Left lobe of liver (tissue), 2 donors: ENCODE measurements at places on chromosomes 6 and 20. TPM values are rescaled to one million over a fixed set of nuclear protein-coding genes. Genes with fewer than 3 reads are reported as not detected.

GNMT gene
- total RNA-seq = 467 TPM

DNA sequence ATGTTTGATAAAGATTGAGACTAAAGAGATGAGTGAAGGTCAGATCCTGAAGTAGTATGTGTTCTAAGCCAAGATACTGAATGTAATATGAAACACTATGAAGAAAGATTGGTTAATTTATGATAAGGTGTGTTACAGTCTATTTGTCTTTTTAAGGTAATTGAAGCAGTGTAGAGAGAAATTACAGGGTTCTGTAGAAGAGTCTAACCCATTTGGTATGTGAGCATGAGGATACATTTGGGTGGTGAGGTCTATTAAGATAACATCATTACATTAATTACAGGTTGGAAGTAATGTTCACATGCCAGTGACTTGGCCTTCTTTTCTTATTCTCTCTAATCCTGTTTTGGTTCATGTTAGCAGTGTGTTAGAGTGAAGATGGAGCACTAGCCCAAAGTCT is 61.4 kb downstream of the AFDN start:
- DNase-seq = no peak

GRCh38 chr6:41568585-41569384 is 22.6 kb downstream of the FOXP4 start:
- DNase-seq = peak; percentile 86

GRCh38 chr6:95017922-95018321 is 559.4 kb upstream of the MANEA start:
- DNase-seq = no peak

GRCh38 chr6:22848121-22848520 is 278.8 kb downstream of the HDGFL1 start:
- DNase-seq = no peak

- DNase-seq = no peak
Observed at GRCh38 chr6:29525311-29525639, 34.3 kb downstream of the UBD start.

DNA sequence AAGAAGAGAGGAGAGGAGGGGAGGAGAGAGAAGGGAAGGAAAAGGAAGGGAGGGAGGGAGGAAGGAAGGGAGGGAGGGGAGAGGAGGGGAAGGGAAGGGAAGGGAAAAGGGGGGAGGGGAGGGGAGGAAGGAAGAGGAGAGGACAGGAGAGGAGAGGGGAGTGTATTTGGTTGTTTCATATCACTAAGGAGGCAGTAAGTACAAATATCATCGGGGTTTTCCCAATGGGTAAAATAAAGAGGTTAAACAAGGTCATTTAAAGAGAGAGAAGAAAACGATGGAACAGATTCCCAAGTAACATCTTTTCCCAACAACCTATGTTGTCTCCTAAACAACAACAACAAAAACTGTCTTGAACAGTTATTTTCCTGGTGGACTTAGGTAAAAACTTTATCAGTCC is 43.6 kb downstream of the MBOAT1 start:
- no peak for DNase-seq

LSM14B gene
- total RNA-seq = 19.6 TPM

DNA sequence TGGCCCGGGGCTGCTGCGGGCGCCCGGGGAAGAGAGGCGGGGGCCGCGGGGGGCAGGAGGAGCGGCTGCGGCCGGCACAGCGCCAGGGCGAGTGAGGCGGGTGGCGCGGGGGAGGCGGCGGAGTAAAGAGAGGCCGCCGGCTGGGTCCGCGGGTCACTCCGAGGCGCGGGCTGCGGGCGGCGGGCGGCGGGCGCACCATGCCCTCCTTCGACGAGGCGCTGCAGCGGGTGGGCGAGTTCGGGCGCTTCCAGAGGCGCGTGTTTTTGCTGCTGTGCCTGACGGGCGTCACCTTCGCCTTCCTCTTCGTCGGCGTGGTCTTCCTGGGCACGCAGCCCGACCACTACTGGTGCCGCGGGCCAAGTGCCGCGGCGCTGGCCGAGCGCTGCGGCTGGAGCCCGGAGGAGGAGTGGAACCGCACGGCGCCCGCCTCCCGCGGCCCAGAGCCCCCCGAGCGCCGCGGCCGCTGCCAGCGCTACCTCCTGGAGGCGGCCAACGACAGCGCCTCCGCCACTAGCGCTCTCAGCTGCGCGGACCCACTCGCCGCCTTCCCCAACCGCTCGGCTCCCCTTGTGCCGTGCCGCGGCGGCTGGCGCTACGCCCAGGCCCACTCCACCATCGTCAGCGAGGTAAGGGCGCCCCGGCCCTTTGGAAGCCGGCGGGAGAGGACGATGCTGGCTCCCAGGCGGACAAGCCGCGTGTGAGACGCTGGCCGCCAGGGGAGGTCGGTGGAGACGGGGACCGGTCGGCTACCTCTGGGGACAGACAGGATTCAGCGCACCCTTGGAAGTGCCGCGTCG is at the start of gene SLC22A3:
Gene SLC22A3, plus strand, starts transcription at position 156 of the 797 bp plus-strand sequence. Its CDS starts 42 bp downstream, at position 198.
- peak; percentile 80 for DNase-seq

- no peak for DNase-seq
Observed at GRCh38 chr6:1802491-1803395, 193.0 kb downstream of the FOXC1 start.

GRCh38 chr6:35034411-35035191 is 106.5 kb downstream of the TCP11 start:
- no peak for DNase-seq

SMIM13 gene
- 5.9 TPM for total RNA-seq

ANGPT4 gene
- 0.05 TPM for total RNA-seq

GRCh38 chr6:73675466-73676098 is 20.4 kb upstream of the CD109 start:
- DNase-seq = peak; percentile 68

DNA sequence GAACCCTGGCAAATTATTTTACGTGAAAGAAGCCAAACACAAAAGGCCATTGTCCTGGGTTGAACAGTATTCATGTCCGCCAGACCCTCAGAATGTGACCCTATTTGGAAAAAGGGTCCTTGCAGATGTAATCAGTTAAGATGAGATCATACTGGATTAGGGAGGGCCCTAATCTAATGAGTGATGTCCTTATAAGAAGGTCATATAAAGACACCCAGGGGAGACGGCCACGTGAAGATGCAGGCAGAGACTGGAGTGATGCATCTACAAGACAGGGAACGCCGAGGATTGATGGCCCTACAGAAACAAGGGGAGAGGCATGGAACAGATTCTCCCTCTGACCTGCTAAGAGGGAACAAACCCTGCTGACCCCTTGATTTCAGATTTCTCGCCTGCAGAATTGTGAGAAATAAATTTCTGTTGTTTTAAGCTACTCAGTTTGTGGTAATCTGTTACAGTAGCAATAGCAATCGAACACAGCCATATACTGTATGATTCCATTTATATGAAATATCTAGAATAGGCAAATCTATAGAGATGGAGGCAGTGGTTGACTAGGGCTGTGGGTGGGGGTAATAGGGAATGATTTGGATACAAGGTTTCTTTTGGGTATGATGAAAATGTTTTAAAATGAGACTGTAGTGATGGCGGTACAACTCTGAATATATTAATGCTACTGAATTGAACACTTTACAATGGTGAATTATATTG is 132.9 kb upstream of the NUP153 start:
- no peak for DNase-seq

GRCh38 chr6:127484212-127484863 is 25.1 kb upstream of the KIAA0408 start:
- no peak for DNase-seq

DNA sequence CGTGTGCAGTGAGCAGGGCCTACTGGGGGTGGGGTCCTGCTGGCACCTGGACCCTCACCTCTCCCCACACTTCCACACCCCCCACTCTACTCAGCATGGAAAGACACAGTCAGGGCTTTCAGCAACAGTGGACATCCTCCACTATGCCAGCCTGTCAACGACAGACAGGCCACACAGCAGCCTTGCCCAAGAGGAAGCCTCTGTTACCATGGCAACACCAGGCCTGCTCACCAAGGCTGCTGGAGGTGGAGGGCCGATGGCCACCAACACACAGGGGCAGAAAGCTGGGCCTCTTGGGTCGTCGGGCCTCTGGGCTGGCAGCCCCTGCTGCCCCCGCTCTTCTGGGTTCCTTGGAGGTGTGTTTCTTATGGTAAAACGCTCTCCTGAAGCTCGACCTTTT is 13.6 kb downstream of the BNIP5 start:
- no peak for DNase-seq

PRICKLE4 gene
- 7.3 TPM for total RNA-seq

GRCh38 chr6:148347441-148348054 is 4.9 kb downstream of the SASH1 start:
- no peak for DNase-seq

DNA sequence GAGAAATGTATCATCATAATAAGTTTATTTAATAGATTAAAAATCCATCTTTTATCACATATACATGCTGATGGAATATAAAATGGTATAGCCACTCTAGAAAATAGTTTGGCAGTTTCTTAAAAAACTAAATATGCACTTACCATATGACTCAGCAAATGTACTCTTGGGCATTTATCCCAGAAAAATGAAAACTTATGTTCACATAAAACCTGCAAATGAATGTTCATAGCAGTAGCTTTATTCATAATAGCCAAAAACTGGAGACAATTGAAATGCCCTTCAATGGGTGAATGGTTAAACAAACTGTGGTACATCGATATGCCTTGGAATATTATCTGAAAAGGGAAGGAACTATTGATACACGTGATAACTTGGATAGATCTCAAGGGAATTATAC is 6.4 kb upstream of the NCOA7 start:
- no peak for DNase-seq

GRCh38 chr6:56188429-56188828 is 59.0 kb downstream of the COL21A1 start:
- DNase-seq = no peak

- DNase-seq = no peak
Observed at GRCh38 chr6:137156650-137157049, 16.8 kb downstream of the IL22RA2 start.

L3MBTL1 gene
- 3.6 TPM for total RNA-seq

- no peak for DNase-seq
Observed at GRCh38 chr6:18062733-18063132, 59.7 kb downstream of the NHLRC1 start.

GRCh38 chr6:13765570-13765969 is 48.8 kb downstream of the MCUR1 start:
- no peak for DNase-seq

DNA sequence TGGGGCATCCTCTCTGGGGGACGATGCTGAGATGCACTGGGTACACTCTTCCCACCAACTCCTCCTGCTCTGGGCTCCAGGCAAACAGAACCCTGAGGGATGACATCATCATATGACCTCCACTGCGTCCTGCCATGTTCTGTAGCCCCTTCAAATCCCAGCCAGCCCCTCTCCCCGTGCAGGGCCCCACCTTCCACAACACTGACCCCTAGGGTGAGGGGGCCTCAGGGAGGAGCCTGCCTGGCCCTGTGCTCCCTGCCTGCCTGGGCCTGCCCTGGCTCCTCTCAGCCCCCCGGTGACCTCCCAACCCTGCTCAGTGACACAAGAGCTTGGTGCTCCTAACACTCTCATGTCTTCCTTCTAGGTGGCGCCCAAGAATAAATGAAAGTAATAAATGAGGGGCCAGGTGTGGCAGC is 9.6 kb upstream of the SPDEF start:
- DNase-seq = no peak
